ENCODE measurements at places on chromosomes 3 and 15. TPM values are rescaled to one million over a fixed set of nuclear protein-coding genes. Genes with fewer than 3 reads are reported as not detected.

- DNase-seq = no peak
Observed at GRCh38 chr3:153652076-153652475, 469.1 kb upstream of the ARHGEF26 start.

DHX30 gene
- polyA plus RNA-seq = 63.2 TPM

GRCh38 chr15:99084965-99085364 lies 19.9 kb upstream of the SYNM start:
- DNase-seq = no peak

GPR149 gene
- polyA plus RNA-seq = not detected

DNA sequence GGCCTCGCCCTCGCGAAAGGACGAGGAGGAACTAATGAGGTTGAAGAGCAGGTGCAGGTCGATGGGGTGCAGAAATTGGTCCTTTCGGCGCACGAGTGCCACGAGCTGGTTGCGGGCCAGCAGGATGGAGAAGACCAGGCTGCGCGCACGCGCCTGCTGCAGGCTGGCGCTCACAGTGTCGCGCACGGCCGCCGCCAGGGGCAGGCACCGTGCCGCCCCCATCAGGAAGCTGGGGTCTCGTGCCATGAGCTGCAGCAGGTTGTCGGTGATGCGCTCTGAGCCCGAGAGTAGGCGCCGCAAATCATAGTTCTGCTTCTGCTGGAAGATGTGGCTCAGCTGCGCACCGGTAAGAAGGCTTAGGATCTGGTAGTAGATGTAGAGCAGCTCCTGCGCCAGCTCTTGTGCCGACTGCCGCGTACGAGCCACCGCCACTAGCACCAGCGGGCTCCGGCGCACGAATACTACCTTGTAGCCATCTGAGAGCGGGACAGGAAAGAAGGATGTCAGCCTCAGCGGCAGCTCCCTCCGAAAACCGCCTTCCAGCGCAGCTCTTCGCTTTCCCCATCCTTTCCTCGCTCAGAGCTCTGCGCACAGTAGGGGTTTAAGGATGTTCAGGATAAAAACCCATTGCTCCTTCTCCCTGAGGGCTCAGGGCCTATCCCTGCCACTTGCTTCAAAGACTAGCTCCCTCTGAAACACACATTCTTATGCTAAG lies 6.9 kb upstream of the MST1R start:
- no peak for DNase-seq

- DNase-seq = no peak
Observed at GRCh38 chr3:160245261-160245800, 20.1 kb downstream of the C3orf80 start.

DNA sequence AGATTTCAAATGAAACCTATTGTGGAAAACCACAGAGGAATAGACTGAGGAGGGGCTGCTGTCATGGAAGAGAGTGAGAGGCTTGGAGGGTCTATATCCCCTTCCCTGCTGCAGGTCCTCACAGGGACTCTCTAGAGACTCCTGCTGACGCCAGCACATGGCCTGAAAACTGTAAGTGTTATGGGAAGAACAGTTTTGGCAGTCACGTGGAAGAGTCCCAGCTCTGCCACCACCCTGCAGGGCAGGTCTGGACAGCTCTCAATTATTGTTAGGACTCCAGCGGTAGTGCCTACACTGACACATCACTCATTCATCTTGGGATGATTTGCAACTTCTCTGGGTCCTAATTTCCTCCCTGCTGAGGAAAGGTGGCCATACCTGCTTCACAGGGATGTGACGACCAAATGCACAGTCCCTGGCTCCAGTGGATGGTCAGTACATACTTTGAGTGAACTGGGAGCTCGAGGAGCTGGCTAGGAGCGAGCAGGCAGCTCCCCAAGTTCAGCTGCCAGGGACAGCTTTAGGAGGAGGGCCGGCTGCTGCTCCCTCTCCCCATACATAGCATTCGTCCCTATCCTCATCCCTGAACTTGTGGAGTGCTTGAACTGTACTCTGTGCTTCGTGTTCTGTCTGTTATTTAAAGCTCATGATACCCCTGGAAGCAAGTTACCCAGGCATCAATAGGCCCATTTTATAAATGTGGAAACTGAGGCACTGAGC lies 49.2 kb downstream of the CTXND1 start:
- DNase-seq = no peak

- no peak for DNase-seq
Observed at GRCh38 chr3:194865615-194866014, 179.9 kb downstream of the FAM43A start.

SLC2A2 gene
- polyA plus RNA-seq = 15.3 TPM

DNA sequence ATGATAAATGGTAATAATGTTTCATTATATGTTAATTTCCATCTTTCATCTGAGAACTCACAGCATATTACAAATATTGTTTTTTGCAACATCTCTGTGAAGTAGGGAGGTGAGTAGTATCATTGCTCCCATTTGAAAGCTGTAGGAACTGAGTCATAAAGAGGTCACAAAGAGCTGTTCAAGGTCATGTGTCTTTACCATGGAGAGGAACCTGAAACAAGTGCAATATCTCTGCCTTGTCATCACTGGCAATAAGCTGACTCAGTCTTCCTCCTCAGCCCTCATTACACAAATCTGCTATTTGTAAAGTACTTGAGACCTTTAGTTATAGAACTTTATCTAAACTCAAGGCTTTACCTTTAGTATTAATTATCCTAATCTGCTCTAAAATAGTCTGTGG lies 4.4 kb upstream of the ATP13A4 start:
- DNase-seq = no peak

DNA sequence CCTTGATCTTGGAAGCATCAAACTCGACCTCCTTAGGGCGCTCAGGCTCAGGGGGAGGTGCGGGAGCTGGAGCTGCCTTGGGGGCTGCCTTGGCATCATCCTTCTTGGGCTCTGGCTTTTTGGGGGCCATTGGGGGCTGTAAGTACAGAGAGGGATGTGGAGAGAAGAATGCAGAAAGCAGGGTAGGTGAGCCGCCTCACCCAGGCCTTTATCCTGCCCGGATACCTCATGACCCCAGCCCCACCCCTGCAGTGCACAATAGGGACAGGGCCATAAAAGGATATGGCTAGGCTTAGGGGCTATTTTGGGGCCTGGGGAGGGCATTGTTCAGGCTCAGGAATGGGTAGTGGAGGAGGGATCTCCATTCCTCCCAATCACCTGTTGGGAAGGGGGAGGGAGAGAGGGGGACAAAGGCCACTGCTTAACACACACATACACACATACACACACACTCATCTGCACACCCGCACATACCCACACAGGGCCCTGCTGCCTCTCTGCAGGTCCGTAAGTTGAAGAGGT lies at the start of gene MYL3:
TSS of gene MYL3 (minus strand) at position 184 of the 522 bp plus-strand sequence. CDS start at position 130, 54 bp downstream.
- no peak for DNase-seq

RNF123 gene
- 38.2 TPM for polyA plus RNA-seq

DNA sequence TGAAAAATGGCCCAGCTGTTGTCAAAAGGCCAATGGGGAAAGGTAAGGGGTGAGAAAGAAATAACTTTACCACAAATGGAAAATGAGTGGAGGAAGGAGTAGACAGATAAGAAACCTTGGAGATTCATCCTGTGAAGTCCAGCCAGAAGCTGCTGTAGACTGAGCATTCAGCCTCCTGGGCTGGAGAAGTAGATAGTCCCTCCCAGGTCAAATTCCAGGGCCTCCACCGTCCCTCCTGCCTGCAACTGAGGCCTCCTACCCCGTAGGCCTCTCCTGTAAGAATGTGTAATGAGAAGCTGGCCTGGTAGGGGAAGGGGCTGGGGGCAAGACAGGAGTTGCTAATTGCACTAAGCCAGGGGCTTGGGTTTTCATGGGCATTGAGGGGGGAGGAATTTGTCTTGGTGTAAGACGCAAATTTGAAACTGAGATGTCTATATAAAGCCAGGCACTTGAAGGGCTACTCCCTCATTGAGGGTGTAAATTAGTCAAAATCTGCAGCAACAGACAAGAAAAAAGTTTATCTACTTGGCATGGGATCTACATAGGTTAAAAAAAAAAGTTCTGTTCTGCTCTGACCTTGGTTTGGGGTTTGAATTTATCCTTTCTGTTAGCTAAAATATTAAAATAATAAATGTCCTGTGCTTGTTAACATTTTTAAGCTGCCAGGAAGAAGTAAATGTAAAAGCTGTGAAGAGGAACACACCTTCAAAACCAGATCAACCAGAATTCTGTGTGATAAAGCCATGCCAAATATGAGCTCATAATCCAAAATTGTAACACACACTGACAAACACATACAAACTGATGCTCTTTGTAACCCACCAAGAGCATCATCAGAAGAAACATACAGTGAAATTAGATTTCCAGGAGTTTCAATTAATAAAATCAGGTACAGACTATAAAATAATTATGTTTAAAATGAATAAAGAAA lies 1.7 kb upstream of the RBP2 start:
- DNase-seq = no peak

- DNase-seq = no peak
Observed at GRCh38 chr3:14324224-14324944, 78.0 kb upstream of the SLC6A6 start.

DNA sequence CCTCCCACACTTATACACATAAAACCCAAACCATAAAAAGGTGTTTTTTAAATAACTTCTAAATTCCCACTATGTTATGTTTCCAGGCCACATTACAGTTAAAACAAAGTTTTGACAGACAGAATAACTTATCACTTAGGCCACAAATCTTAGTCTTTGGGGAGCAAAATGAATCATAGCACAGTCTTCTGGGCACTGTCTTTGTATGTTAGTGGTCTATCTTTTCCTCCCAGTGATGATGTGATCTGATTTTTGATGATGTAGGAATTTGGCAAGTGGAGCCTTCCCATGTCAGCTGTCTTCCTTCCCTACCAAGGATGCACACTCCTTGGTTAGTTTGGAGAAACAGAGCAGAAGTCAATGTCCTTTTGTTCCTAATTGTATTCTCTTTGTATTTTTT lies 67.3 kb downstream of the THSD4 start:
- no peak for DNase-seq

DNA sequence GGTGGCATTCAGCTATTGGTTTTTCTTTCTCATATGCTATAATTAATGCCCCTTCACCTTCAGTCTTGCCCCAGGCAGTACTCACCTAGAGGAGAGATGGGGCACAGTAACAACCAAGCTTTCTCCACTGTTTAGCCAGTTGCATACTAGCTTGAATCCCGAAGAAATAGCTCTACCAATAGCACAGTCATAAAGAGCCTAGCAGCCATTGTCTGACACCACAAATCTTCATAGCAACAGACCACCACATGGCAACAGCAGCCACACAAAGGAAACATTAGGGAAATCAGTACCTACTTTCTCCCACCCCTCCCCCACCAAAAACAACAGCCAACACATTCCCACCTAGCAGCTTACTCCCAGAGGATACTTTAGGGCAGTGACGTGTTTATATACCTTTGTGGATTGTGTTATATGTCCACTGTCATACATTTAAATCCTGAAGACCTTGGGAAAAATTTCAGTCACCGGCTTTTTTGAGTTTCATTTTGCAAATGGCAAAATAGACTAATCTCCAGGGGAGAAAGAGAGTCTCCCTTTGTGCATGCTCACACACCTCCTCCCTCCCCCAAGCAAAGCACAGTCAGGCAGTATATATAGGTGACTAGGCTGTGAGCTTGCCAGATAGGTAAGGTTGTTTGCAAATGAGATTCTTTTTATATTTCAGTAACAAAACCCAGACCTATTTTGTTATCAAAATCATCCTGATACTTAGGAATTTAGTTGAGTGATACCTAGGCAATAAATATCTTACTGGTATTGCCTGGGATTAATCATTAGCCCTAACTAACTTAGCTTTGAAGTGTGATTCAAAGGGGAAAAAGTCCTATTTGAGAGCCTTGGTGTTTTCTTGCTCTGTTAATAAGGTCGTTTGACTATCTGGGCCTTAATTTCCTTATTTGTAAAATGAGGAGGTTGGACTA lies 140.6 kb downstream of the RBPMS2 start:
- no peak for DNase-seq

DNA sequence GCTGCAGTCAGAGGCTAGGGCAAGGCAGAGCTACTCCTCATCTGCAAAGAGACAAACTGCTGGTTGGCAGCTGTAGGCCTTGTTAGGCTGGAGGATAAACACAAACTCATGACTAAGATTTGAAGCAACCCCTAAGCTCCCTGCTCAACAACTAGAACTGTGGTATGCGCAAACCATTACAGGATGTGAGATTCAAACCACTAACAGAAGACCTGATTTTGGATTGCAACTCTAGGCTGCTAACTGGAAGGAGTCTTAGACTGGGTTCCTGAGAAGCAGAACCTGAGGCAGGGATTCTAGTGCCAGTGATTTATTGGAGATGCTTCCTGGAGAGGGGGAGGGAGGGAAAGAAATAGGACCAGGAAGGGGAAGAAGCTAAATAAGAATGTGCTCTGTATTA lies 22.5 kb downstream of the CCR4 start:
- no peak for DNase-seq

- DNase-seq = no peak
Observed at GRCh38 chr3:34312684-34313083, 514.3 kb downstream of the PDCD6IP start.

- no peak for DNase-seq
Observed at GRCh38 chr3:106428565-106428994, 559.8 kb upstream of the CBLB start.

GATA2 gene
- 47.2 TPM for polyA plus RNA-seq

GRCh38 chr3:29090912-29091597 lies 189.8 kb upstream of the RBMS3 start:
- DNase-seq = no peak

LRTM1 gene
- not detected for polyA plus RNA-seq

- peak; percentile 39 for DNase-seq
Observed at GRCh38 chr3:127735767-127736693, 63.3 kb downstream of the ABTB1 start.

- DNase-seq = no peak
Observed at GRCh38 chr3:59775106-59775505, 725.3 kb upstream of the CFAP20DC start.

PCOLCE2 gene
- polyA plus RNA-seq = 5.5 TPM

NOX5 gene
- polyA plus RNA-seq = 0.89 TPM

GRCh38 chr3:61422945-61423673 lies 138.3 kb upstream of the PTPRG start:
- peak; percentile 10 for DNase-seq

DNA sequence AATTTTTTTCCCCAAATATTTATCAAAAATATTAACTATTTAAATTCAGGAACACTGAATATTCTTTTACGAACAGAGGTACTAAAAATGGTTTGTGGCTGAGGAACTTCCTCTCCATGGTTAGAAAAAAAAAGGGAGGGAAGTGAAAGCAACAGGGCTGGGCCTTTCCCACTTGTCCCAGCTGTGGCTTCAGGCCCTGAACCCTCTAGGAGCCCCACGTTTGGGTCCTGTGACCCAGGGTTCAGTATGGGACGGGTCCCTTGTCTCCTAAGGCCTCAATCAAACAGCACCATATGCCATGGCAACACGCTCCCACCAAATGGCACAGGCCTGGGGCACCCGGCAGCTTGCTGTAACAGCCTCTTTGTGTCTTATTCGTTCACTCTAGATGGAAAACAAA lies 32.4 kb downstream of the POC1A start:
- DNase-seq = no peak

GRCh38 chr15:80875568-80876347 lies 96.6 kb downstream of the CEMIP start:
- DNase-seq = no peak

- DNase-seq = no peak
Observed at GRCh38 chr3:190193210-190193609, 72.5 kb upstream of the P3H2 start.

GRCh38 chr3:42148982-42149432 lies 57.9 kb downstream of the TRAK1 start:
- DNase-seq = peak; percentile 43
